Astrocyte of the hippocampus (primary cell): ENCODE measurements at places on chromosomes 7 and 10.
A peak's percentile ranks its signal among the peaks of the same experiment; 100 is the strongest.

- DNase-seq: no peak
Observed at GRCh38 chr10:122293156-122293960, 22.3 kb downstream of the BTBD16 start.

DNA sequence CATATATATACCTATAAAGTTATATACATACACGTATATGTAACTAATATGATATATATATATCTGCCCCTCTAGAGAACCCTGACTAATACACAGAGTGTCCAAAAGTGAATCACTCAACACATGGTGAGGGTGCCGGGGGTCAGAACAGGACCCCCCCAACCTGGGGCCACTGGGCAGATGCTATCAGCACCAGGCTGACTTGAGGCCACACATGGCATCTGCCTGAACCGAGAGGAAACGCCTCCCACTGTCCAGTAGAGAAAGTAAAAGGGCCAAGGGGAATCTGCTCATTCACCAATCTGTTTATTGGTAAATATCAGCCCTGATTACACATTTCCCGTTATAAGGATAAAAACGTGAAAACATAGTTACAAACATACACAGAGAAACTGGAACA, 218.3 kb downstream of the PTPRN2 start:
- no peak for DNase-seq

DNA sequence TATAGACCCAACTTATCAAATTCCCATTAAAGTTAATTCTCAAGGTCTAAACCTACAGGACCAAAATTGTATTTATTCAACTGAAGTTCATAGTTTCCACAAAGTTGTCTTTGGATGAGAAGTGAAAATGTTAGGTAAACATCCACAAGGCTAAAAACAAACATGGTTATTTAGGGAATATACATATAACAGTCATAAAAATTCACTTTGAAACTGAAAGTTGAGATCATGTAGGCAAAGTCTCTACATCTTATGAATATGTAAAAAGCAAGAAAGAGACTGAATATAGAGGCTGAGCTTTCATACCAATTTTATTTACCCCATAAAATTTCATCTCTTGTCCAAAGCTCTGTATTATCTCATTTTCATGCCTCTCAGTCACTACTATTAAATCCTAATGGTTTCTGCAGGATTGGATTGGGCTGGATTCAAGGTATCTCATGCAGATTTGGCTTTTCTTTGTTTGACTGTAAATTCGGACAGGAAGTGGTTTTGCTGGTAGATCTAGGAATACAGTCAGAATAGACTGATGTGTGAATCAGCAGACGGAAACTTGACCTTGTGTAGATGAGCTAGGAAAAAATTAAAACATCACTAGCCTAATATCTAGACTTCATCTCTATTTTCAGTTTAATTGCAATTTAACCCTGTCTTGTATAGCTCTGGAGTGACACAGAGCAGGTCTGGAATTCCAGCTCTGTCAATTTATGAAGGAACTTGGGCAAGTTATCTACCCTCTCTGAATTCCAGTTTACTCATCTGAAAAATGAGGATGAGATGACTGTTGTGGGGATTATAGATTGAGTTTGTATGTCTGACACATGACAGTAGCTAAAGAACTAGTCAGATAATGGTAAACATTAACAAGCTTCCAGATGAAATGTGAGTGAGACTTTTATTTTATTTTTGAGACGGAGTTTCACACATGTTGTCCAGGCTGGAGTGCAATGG, 27.3 kb upstream of the SKAP2 start:
- DNase-seq: no peak

DNA sequence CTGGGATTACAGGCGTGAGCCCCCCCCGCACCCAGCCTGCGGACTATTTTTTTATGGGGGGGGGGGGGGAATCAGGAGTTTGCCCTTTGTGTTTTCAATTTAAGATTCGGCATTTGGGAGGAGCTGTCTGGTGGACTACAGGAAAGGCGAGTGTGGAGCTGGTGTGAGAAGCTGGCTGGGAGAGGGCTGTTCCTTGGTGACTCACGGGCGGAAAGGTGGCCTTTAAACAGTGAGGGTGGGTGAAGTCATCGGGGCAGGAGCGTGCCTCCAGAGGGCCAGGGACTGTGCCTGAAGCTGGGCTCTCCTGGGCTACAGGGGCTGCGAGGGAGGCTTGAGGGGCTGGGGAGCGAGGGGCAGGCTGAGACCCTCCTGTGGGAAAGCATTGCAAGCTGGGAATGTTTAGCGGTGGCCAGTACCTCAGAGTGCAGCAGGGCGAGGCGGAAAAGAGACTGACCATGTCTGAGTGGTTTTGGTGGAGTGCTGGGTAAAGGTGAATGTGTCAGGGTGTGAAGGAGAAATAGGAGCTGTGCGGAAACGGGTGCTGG, 39.7 kb upstream of the ZNF32 start:
- DNase-seq: no peak

DNA sequence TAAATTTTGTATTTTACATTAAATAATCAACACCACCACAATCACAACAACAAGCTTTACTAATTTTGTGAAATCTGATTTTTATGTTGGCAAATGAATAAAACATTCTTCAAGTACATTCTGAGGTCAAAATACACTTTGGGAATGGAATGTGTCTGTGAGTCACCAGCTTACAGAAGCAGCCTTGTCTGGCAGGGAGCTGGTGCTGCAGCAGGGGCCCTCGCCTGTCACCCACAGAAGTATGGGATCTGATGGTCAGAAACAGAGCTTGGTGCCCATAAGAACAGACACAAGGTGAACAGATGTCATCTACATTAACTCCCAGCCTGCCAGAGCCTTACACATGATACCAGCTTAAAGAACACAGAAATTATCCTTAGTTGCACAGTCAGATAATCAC, 496.9 kb downstream of the CCSER2 start:
- peak; percentile 93 for DNase-seq

DNA sequence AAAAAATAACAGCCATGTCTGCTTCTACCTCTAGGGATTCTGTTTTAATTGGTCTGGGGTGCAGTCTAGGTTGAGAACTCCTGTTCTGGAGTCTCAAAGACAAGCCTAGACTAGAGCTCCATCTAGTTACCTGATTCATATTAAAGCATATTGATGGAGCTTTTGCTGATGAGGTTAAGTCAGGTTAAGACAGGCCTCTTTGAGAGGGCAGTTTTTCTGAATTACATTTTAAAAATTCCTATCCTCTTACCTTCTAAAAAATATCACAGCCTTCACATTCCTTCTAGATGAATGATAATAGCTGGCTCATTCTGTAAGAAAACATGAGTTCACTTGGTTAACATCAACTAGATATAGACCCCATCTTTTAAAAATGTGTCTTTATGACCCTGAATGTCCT, 28.9 kb downstream of the MGAM start:
- peak; percentile 19 for DNase-seq

GRCh38 chr7:91431601-91432000, 167.4 kb downstream of the FZD1 start:
- DNase-seq: no peak

DNA sequence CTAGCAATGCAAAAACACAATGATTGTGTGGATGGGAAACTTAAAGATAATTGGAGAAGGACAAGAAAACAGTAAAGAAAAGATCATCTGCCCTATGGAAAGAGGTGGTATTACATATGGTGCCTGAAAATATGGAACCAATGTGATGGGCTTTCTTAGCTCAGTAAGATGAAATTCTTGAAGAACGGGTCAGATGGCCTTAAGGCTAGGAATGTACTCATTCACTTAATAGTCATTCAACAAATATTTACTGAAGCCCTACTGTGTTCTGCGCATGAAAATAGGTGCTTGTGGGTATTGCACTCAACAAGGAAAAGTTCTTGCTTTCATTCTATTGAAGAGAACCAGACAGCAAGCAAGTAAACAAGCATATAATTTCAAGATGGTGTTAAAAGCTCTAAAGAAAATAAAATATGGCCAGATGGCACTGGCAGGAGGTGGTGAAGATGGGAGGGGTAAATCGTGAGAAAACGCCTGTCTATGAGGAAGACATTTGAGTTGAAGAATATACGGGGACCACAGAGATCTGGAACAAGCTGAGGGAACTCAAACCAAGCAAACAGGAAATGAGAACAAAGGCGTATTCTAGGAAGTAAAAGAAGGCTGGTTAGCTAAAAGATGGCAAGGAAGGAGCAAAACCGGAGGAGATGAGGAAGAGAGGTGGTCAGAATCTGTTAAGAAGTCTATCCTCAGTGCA, 179.7 kb downstream of the ANK3 start:
- no peak for DNase-seq

GRCh38 chr10:92816091-92816531, 32.2 kb upstream of the EXOC6 start:
- DNase-seq: no peak

DNA sequence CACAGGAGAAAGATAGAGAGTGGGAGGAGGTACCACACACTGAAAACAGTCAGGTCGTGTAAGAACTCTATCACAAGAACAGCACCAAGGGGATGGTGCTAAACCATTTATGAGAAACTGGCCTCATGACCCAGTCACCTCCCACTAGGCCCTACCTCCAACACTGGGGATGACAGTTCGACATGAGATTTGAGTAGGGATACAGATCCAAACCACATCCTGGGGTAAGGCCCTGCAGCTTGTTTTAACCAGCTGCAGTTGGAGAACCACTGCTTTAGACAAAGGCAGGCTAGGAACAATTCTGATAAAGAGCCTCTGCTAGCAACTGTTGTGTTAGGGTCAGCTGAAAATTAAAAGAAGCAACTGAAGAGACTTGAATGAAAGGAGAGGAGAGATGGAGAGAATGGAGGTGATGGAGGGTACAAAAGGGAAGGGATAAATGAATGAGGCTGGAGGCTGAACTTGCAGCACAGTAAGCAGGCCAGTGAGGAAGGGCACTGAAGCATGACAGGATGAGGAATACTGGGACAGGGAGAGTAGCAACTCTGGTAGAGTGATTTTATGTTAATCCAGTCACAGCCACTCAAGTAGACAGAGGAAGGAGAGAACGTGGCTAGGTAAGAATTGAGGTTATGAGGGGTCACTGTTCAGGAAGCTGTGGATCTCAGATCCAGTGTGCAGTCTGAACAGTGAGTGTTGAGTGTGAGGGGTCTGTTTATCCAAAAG, 23.6 kb downstream of the MEST start:
- DNase-seq: no peak

- peak; percentile 46 for DNase-seq
Observed at GRCh38 chr10:19654576-19654975, 161.7 kb upstream of the PLXDC2 start.

DNA sequence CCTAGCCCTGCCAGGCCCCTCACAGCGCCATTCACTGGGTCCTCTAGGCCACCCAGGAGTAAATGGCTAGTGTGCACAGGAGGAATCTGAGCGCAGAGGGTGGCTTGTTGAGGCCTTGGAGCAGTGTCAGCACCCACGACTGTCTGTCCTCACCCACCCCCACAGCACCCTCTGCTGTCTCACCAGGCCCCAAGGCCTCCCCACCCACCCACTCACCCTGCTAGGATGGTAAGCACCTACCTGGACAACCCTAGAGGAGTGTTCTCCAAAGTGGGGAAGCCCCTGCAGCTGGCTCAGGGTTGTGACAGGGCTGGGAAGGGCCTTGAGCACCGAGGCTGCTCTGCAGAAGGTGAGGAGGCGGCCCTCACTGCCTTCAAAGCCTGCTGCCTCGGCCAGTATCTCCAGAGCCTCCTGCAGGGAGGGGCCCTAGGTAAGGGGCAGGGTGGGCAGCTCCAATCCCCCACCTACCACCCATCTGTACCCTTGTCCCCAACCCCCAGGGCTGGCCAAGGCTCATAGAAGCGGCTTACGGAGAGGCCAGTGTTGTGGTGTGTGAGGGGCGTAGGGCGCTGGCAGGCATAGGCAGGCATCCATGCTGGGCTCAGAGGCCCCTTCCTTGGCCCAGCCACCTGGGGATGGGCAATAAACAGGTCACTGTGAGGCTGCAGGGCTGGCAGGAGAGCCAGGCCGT, 2.9 kb downstream of the POLM start:
- no peak for DNase-seq

DNA sequence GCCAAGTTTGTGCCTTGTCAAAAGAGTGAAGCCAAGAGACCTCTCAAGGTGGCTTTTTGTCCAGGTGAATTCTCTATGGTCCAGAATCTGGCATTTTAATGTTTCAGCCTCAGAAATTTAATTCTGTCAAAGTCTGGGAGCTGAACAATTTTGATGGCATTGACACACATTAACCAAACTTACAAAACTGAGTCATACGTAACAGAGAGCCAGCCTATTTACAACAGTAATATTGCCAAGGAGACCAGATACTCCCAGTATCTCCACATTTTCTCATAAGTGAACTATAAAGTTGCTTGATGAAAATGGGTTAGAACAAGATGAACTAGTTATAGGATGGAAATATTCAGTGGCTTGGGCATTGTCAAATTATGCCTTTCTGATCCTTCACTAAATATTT, 43.8 kb downstream of the PDE6C start:
- DNase-seq: no peak

GRCh38 chr7:148060724-148061123, 529.8 kb upstream of the C7orf33 start:
- DNase-seq: no peak

DNA sequence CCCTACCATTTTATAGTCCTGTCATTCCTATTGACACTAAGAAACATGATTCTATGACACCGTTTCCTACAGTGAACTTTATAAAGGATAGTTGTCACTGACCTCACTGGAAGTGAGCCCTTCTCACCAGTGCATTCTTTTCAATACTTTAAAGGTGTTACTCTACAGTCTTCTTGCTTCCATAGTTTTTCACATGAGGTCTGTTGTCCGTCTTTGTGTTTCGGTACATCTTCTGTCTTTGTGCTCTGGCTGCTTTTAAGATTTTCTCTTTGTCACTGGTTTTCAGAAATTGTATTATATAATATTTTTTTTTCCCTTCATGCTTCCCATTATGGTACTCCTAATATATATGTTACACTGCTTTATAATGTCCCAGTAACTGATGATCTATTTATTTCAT, 174.2 kb downstream of the KIF20B start:
- DNase-seq: no peak

- DNase-seq: no peak
Observed at GRCh38 chr7:93006480-93007095, 111.2 kb downstream of the SAMD9 start.

- DNase-seq: no peak
Observed at GRCh38 chr10:7485799-7486198, 75.0 kb upstream of the SFMBT2 start.

DNA sequence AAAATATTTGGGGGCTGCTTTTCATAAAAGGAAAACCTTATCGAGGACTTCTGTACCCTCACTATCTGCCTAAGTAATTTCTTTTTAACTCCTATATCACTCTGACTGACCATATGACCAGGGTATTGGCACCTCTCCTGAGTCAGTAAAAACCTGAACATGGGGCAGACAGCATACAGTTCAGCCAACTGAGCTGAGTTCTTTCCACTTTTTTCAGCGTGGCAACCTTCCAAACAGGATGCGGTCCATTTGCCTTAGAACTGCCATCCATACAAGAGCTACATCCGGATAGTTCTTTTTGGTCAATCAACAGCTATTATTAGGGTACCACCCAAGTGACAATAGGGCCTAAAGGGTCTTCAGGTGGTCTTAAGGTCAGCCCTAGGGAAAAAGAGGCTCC, 122.6 kb downstream of the MARCHF5 start:
- no peak for DNase-seq
